ENCODE measurements at places on chromosomes 4 and X. TPM values are rescaled to one million over a fixed set of nuclear protein-coding genes. Genes with fewer than 3 reads are reported as not detected.

CNKSR2 gene
- total RNA-seq: not detected

CTAG1B gene
- total RNA-seq: not detected

GRCh38 chr4:98601708-98602107 is 56.7 kb downstream of the TSPAN5 start:
- ATAC-seq: peak; percentile 94

ATP2B3 gene
- total RNA-seq: not detected

DNA sequence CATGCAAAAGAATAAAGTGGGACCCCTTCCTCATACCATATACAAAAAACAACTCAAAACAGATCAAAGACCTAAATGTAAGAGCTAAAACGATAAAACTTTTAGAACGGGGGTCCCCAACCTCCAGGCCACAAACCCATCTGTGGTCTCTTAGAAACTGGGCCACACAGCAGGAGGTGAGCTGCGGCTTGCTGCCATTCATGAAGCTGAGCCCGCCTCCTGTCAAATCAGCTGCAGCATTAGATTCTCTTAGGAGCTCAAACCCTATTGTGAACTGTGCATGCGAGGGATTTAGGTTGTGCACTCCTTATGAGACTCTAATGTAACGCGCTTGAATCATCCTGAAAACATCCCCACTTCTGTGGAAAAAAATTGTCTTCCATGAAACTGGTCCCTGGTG is 7.0 kb upstream of the GATA1 start:
- ATAC-seq: no peak

DNA sequence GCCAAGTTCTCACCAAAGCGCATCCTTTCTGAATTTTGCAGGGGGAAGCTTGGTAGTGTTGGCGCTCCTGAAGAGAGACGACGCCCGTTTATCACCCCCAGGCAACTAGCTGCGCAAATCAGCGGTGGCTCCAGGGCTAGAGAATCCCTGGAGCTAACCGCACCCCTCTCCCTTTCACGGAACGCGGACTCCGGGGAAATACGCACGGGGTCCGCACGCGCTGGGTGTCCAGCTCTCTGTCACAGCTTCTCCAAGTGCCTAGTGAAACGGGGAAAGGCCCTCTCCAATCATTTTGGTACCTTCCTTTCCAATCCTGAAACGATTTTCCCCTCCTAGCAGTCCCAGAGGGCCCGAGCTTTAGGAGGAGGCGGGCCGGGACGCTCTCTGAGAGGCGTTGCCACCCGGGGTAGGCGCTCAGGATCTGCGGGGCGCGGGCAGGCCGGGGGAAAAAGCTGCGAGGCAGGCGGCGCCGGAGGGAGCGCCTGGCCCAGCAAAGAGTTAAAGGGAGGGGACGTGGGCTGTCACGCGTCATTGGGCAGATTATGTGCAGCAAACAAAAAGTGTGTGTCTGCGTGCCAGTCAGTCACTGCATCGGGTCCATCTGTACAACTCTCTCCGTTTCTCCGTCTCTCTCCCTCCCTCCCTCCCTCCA is at the start of gene PRDM8:
PRDM8 (plus strand) TSS at position 582 of the 652 bp plus-strand sequence. CDS start 2,578 bp downstream, outside the sequence.
- ATAC-seq: peak; percentile 30

PDE5A gene
- total RNA-seq: 1.7 TPM

GRCh38 chr4:102321260-102321995 is 23.9 kb downstream of the SLC39A8 start:
- ATAC-seq: no peak

GAGE12E gene
- not detected for total RNA-seq

Measured in esophagus mucosa (tissue), 1 donor.